CD4-positive, alpha-beta memory T cell (primary cell): ENCODE measurements at places on chromosomes 2 and 18.
A peak's percentile ranks its signal among the peaks of the same experiment; 100 is the strongest.

- peak; percentile 8 for DNase-seq
Observed at GRCh38 chr2:224400886-224401632, 848 bp downstream of the FAM124B start.

GRCh38 chr2:8119782-8120505 lies 561.9 kb upstream of the ID2 start:
- DNase-seq = no peak

DNA sequence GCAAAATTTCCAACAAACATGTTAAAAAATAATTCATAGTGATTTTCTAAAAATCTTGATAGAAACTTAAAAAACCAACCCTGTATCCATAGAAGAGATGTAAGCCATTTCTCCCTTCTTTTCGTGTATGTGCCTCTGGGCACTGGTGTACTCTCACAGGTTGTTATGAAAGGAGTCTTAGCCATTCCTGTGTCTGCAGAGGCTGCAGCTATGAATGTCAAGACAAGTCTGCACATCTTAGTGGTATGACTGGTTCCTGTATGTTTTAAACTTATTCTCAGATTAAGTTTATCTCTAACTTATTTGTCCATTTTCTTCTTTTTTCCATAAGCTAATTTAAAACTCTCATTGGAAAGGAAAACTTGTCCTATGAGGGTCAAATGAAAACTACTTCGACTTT lies 84.0 kb downstream of the DPP4 start:
- DNase-seq = no peak

DNA sequence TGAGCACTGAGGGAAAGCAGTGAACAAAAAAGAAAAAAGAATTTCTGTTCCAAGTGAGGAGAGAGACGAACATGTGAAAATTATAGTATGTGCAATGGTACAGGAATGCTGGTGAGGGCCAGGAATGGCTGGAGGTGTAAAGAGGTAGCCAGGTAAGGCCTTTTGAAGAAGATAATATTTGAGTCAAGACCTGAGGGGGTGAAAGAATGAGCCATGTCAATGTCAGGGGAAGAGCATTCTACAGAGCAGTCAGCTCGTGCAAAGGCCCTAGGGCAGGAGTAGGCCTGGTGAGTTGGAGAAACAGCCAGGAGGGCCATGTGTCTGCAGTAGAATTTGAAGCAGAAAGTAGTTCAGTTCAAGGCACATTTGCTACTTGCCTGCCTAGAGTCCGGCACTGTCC lies 12.4 kb upstream of the RPL31 start:
- DNase-seq = no peak

- no peak for DNase-seq
Observed at GRCh38 chr18:22296304-22296703, 121.4 kb downstream of the CTAGE1 start.

DNA sequence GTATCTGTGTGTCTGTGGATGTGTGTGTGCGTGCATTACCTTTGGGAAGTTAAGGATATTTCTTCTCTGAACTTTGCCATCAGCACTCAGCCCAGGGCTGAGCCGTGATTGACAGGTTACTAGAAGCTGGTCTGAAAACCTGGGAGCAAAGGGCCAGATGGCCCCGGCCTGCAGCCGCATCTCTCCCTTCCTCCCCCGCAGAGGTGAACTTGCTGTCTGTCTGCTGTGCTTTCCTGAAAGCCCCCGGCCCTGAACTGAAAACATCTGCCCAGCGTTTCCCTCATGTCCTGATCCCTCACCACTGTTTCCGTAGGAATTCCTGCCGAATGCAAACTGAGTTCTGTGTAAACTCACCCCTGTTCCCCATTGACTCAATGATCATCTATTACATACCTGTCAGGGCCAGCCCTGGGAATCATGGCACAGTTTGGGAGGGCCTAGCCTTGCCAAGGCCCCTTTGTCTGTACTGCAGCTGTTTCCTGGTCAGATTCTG lies 45.8 kb downstream of the MYCN start:
- DNase-seq = no peak

DNA sequence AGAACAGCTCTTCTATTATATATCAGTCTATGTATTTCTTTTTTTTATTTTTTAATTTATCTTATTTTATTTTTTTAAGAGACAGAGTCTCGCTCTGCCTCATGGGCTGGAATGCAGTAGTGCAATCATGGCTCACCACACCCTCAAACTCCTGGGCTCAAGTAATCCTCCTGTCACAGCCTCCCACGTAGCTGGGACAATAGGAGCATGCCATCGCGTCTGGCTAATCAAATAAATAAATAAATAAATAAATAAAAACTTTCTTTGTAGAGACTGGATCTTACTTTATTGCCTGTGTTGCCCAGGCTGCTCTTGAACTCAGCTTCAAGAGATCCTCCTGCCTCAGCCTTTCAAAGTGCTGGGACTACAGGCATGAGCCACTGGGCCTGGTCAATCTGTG lies 117.0 kb downstream of the RBMS1 start:
- DNase-seq = no peak

DNA sequence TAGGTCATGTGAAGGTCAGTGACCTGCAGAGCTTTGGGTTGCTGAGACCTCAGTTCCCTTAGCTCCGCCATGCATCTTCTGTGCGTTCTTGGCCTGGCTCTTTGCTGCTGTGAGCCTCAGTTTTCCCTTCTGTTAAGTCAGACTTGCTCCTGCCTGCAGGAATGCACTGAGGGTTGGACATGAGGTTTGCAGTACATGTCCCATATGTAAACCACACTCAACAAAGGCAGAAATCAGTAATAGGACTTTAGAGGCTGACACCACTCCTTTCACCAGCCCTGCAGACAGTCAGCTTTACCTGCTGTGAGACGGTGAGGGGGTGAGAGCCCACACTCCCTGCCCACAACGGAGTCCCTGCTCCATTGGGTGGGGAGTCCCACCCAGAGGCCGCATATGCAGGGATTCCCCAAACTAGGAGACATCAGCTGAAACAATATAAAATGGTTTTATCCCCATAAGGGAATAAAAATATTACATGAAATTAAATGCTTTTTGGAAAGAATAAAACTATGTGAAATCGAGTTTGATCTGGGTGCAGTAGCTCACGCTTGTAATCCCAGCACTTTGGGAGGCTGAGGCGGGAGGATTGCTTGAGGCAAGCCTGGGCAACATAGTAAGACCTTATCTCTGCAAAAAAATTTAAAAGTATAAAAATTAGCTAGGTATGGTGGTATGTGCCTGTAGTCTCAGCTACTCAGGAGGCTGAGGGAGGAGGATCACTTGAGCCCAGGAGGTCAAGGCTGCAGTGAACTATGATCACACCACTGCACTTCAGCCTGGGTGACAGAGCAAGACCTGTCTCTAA lies 55.1 kb downstream of the MYO7B start:
- DNase-seq = no peak

DNA sequence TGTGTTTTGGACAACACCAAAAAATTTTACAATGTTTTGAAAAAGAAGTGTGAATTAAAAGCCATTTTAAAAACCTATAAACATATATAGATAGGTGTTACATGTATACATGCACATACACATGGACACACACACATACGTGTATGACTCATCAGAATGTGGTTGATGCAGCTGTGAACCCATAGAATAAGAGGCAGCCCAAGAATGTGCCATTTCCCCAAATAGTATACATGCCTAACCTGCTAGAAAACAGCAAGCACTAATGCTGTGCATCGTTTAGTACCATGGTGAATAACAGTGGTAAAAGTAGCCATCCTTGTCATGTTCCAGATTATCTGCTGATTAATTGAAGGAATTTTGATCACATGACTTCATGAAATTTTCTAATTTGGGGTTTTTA lies 149.0 kb downstream of the DSEL start:
- DNase-seq = no peak

- DNase-seq = no peak
Observed at GRCh38 chr2:108806371-108807113, 20.0 kb downstream of the CCDC138 start.

DNA sequence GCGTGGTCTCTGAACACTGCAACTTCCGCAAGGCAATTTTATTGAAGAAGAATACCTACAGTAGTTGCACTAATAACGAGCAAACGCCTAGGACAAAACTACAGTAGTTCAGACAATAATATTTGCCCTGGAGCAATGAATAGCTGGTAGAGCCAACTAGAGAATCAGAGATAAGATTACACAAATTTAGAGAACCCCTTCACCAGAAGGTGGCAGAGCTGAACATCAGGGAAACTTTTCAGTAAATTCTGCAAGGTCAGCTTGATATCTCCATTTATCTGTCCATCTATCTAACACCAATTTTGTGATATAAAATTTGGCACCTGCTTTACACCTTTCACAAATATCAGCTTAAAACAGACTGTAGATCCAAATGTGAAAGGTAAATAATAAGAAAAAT lies 43.8 kb downstream of the CDH19 start:
- DNase-seq = no peak

- DNase-seq = no peak
Observed at GRCh38 chr2:205892251-205892655, 193.7 kb downstream of the INO80D start.

- DNase-seq = no peak
Observed at GRCh38 chr2:140122001-140122400, 1341.8 kb upstream of the NXPH2 start.

DNA sequence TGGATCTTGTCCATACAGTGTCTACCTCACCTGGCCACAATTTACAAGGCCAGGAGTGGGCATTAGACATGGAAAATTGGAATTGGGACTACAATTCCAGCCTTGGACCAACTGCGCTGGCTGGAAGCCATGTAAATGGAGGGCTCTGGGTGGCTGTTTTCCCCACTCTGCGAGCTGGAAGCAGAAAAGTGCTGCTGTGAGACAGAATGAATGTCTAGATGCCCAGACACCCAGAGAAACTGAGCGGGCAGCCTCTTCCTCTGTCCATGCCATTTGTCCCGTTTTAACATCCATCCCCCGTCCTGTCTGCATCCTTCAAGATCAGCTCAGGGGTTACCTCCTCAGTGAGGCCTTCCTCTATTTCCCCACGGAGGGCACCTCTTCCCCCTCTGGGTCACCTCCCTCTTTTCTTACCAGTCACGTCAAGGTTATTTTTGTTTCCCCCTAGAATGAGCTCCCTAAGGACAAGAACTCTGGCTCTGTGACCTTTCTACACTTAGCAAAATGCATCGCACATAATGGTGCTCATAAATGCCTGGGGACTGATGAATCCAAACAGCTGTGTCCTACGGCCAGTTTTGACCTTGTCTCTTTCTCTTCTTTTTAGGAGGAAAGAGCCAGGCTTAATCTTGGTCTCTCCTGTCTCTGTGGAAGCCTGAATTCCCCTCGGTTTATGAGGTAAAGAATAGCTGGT lies 41.2 kb downstream of the MCFD2 start:
- DNase-seq = no peak

GRCh38 chr2:129201696-129202095 lies 777.8 kb upstream of the RAB6C start:
- no peak for DNase-seq
